Activated CD4-positive, alpha-beta T cell treated with anti-CD3 and anti-CD28 coated beads, Interleukin-2, Interleukin-4, amounts not matched to agents 100 ng/mL and 50 ng/mL, durations not matched to agents 16 hours and 8 hours (primary cell): ENCODE measurements at places on chromosomes 13 and 19.

DNA sequence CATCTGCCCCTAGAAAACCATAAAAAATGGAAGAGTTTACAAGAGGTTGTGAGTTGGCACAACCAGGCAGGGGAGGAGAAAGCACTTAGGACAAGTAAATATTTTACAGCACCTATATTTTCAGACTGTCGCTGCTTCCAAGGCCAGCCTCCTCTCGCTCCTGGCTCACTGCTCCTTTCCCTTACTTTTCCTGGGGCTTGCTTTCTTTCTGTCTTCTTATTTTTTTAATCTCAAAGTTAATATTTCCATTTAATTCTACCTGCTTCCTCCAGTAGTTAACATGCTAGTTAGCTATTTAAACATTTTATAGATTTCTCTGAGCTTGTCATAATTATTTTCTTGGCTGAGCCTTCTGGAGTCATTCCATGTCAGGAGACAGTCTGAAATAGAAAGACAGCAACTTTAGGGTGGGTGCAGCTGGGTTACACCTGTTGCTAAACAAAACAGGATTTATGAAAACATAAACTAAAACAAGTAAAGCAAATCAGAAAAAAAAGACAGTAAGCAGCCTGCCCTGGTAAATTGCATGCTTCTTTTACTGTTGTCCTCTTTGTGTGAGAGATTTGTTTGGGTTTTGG lies 330.1 kb downstream of the DLEU7 start:
- no peak for DNase-seq

- DNase-seq, result peak; percentile 57
Measured at GRCh38 chr13:30735025-30735871, at the start of gene ALOX5AP. Gene ALOX5AP (plus strand): TSS chr13:30735543. CDS start chr13:30735606, 63 bp downstream.

DNA sequence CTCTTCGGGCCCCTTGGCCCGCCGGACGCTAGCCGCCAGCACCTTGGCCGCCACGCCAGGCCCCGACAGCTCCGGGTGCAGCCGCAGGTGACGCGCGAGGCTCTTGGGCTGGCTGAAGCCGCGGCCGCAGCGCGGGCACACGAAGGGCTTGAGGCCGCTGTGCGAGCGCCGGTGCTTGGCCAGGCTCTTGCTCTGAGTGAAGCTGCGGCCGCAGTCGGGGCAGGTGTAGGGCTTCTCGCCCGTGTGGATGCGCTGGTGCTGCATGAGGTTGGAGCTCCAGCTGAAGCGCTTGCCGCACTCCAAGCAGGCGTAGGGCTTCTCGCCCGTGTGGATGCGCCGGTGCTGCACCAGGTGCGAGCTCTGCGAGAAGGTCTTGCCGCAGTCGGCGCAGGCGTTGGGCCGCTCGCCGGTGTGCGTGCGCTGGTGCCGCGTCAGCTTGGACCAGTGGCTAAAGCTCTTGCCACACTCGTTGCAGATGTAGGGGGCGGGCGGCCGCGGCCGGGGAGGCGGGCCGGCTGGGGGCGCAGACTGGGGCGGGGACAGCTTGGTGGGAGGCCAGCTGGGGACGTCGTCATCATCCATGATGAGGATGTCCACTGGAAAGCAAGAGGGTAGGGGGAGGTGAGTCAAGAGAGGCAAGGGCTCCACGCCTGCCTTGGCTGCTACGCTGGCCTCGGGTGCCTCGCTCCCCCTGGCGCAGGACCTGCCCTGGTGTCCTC lies 32.4 kb downstream of the ZNF787 start:
- no peak for DNase-seq

GRCh38 chr13:66576381-66576780 lies 653.8 kb downstream of the PCDH9 start:
- no peak for DNase-seq

GRCh38 chr19:55535173-55535964 lies 1.6 kb downstream of the SBK2 start:
- no peak for DNase-seq

GRCh38 chr13:110425444-110425780 lies 118.3 kb downstream of the COL4A2 start:
- DNase-seq, result no peak

DNA sequence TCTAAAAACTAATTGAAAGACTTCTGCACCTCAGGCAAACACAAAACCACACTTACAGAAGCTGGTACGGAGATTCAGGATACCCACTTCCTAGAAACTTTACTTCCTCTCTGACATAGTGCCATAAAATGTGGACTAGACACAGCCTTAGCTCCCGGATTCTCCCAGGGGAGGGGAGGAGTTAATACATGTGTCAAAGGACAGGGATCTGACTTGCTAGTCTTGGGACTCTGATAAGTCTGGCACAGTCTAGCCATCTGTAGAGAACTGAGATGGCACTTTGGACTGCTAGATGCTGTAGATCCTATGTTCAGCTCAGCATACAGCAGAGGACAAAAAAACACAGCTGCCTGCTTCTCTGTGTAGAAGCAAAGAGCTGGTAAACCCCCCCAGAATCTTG lies 769.8 kb upstream of the MIR17HG start:
- no peak for DNase-seq

- peak; percentile 79 for DNase-seq
Measured at GRCh38 chr19:16001481-16002312, 52.9 kb downstream of the OR10H4 start.

GRCh38 chr19:48194041-48194843 lies 23.8 kb downstream of the ZSWIM9 start:
- DNase-seq, result no peak

DNA sequence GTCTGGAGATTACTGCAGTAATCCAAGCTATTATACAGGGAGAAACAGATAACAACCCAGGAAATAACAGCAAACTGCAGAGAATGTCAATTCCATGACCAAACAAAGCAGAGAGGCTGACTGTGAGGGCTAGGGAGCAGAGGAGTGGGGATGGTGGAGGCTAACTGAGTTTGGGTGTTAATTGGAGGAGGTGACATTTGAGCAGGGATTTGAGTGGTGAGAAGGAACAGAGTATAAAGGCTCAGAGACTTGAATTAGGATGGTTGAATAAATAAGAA lies 3.1 kb downstream of the DMAC2 start:
- no peak for DNase-seq
